ENCODE measurements at places on chromosomes 5 and 9.
A peak's percentile ranks its signal among the peaks of the same experiment; 100 is the strongest.

GRCh38 chr5:160497878-160498277, 76.2 kb downstream of the PTTG1 start:
- DNase-seq = no peak

DNA sequence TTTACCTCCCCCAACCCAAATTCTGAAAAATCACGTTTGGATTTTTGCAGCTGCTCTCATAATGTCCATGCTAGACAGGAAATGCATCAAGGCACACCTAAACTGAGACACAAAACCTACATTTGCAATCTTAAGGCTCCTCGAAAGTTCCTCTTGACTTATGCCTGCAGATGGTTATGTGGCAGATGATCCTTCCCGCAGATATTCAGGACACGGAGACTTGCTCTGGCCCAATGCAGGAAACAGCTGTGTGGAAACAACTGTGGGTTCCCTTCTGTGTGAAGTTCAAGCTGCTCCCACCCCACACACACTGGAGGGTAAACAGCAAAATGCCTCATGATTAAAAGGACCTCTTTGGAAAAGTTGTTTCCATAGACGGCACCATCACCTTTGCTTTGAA, 253.8 kb downstream of the EBF1 start:
- DNase-seq = no peak

GRCh38 chr9:84667571-84668195, 1.8 kb upstream of the NTRK2 start:
- DNase-seq = no peak

DNA sequence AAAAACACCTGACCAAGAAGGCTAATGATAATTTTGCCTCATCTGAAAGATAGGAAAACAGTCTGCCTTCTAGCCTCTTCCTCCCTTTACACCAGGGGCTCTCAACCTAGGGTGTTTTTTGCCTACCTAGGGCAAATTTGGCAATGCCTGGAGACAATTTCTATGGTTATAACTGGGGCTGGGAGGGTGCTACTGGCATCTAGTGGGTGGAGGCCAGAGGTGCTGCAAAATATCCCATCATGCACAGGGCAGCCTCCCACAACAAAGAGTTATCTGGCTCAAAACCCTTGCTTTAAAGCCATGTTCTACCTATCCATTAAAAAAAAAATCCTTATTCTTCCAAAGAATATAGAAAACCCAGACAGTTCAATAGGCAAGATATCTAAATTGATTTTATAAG, 45.0 kb upstream of the NR3C1 start:
- DNase-seq = no peak

- DNase-seq = no peak
Measured at GRCh38 chr9:126715382-126715781, 89.5 kb upstream of the ZBTB43 start.

- peak; percentile 25 for DNase-seq
Measured at GRCh38 chr5:56829137-56829908, 14.0 kb downstream of the MAP3K1 start.

DNA sequence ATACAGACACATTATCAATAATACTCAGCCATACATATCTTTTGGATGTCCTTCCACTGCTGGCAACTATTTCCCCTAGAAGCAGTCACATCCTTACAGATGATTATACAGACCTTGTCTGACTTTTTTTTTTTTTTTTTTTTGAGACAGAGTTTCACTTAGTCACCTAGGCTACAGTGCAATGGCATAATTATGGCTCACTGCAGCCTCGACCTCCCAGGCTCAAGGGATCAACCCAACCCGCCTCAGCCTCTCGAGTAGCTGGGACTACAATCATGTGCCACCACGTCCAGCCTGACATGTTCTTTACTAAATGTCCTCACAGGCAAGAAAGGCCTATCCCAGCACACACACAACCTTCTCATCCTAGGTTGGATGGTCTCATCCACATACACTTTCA, 24.0 kb downstream of the NR6A1 start:
- no peak for DNase-seq
